ENCODE measurements at places on chromosomes 6 and 20.
A peak's percentile ranks its signal among the peaks of the same experiment; 100 is the strongest.

GRCh38 chr6:45635284-45635867 lies 257.6 kb upstream of the SUPT3H start:
- no peak for DNase-seq

GRCh38 chr20:19453862-19454261 lies 241.4 kb downstream of the SLC24A3 start:
- no peak for DNase-seq

DNA sequence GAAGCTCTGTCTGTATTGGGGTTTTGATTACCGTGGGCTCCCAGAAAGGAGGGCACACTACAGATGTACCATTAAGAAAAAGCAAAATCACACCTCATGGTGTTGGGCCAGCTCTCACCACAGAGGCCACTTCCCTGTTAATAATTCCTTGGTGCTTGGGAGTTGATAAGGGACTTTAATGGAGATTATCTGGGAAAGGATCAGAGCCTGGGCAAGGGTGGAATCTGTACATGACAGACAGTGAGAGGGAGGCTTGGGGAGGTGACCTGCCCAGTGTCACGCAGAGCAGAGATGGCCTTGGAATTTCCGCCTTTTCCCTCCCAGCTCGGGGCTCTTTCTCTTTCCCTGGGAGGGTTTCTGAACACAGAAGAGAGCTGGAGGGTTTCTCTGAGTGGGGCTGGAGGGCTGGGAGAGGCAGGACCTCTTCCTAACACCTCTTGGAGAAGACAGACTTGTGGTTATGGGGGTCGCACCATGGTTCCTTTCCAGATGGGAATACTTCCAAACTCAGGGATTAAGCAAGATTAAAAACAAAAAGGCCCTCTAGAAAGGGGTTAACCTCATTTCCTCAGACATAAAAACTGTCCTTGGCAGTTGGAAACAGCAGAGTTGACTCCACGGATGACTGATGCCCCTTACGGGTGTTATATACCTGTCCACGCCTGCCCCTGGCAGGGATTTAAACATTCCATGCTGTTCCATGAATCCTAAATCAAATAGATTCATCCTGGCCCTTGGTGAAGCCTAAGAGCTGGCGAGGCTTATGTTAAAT lies 16.8 kb upstream of the KCNK16 start:
- no peak for DNase-seq

DNA sequence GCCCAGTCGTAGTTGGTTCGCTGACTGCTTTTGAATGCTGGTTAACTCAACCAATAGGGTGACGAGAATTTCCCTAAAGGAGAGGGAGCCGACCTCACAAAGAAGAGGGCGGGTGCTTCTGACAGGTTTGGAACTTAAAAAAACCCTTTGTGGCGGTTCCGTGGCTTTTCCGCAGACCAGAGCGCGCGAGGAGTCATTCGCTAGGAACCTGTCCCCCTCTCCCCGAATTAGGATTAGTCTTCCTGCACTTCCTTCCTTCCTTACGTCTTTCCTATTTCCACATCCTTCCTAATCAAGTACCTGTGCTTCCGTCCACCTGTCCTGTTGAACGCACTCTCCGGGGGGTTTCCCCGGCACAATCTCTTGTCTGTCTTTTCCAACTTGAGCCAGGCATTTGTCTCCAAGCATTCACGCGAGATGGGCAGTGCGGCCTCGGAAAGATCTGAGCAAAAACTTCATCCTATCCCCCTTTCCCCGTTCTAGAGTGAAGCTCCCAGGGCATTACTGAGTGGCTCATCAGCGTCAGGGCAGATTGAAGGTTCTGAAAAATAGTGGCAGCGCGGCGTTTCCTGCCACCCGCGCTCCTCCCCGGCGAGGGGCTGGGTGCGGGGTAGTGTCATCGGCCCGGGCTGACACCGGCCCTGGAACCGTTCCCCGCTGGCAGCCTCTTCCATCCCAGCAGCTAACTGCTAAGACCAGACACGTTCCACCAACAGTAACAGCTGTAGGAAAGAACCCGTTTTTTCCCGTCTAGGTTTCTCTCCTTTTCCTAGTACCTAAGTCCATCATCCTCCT lies 1.5 kb upstream of the STXBP5 start:
- peak; percentile 89 for DNase-seq

DNA sequence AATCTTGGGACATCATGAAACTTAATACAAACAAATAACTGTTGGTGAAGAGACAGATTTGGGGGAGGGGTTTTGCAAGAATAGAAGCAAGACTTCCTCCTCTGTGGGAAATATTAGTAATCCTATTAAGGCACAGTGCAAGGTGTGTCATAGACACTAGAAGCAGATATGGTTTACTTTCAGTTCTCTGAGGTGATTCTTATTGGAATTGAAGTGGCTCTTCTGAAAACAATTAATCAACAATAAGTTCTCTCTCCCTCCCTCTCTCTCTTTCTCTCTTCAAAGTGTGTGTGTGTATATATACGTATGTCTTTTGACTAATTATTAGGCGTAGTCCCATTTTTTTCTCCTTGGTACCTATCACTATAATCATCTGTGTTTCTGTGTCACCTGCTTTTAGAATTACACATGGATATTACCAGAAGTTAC lies 99.8 kb downstream of the HIVEP2 start:
- DNase-seq, result no peak

- no peak for DNase-seq
Measured at GRCh38 chr6:105495515-105495914, 92.6 kb upstream of the PREP start.

GRCh38 chr6:97222903-97223302 lies 60.1 kb downstream of the MMS22L start:
- no peak for DNase-seq

DNA sequence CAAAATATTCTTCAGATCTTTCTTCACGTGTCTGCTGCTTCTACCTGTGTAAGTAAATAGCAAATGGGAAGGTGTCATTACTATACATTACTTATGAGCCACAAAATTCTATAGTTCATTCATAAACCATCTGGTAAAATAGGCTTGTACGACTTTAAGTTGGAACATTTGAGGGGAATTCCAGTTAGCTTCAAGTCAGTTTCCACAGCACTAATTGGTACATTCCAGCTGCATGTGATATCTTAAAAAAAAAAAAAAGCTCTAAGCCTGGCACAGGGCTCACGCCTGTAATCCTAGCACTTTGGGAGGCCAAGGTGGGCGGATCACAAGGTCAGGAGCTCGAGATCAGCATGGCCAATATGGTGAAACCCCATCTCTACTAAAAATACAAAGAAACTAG lies 23.1 kb upstream of the TFAP2B start:
- no peak for DNase-seq
